ENCODE measurements at places on chromosomes 11 and 22.

- no peak for DNase-seq
Observed at GRCh38 chr11:127193950-127194349, 193.4 kb upstream of the KIRREL3 start.

DNA sequence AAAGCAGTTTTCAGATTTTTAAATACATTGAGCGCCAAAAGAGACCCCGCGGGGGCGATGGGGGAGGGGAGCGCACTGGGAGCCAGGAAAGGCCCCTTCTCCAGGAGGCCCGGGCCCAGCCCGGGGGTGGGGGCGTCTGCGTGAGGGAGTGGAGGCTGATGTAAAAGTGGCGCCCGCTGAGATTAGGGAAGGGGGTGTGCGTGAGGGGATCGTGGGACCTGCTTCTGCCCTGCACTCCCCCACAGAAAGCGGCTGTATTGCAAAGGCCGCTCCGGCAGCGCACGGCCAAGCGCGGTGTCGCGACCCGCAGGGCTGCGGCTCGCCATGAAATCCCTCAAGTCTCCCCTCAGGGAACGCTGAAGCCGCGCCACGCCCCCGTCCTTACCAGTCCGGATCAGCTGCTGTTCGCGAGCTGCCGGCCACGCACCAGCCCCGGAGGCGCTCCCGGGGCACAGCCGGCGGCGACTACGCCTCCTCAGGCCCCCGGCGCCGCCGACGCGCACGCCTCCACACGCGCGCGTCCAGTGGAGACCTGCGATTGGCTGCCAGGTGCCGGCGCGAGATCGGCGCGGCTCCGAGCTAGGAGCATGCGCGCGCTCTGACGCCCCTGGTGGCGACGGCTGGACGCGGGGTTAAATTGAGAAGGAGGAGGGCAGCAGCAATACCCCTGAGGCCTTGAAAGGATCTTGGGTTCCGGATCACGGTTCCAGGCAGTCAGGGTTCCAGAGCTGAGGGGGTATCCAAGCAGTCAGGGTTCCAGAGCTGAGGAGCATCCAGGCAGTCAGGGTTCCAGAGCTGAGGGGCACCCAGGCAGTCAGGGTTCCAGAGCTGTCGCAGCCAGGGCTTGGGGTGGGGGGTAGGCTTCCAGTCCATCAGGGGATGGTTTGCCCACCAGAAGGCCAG, at the start of gene ZNF280B:
Gene ZNF280B, minus strand, starts transcription at position 469 of the 903 bp plus-strand sequence. CDS start 19,344 bp downstream, outside the sequence.
- peak; percentile 91 for DNase-seq

GRCh38 chr22:43616645-43617044, 195.5 kb downstream of the EFCAB6 start:
- no peak for DNase-seq

DNA sequence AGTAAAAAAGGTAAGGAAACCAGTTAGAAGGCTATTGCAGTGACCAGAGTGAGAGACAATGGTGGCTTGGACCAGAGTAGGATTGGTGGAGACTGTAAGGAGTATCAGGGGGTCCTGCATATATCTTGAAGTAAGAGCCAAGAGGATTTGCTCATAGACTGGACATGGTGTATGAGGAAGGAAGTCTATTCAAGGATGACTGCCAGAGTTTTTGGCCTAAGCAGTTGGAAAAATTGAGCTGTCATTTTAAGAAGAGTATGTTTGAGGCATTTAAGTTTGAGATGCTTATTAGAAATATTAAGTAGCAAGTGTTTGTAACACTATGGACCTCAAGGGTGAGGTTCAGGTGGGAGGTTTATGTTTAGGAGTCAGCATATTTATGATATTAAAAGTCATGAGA, 596.6 kb downstream of the METTL15 start:
- no peak for DNase-seq

DNA sequence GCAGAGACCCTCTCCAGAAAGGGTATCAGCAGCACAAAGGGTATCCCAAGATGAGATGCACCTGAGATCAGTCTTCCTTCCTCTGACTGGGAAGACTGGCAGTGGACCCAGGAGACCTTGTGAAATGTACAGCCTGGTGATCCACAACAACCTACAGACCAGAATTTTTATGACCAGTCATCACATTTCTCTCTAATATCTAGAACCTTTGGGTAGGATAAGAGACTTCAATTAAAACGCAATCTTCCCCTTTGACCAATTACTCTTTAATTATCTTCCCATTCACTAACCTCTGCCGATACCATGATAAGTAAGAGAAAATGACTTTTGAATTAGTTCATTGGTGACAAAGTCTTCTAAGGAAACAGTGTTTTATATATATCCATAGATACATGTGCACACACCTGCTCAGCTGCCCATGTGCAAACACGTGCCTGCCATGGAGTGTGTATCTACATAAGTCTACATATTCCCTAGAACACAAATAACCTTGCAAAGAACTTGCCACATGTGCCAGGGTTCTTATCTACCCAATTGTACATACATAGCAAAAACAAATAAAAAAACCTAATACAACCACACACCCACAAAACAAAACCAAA, 44.2 kb upstream of the SLC5A1 start:
- DNase-seq, result no peak
